ENCODE measurements at places on chromosomes 11 and 22.
A peak's percentile ranks its signal among the peaks of the same experiment; 100 is the strongest.

DNA sequence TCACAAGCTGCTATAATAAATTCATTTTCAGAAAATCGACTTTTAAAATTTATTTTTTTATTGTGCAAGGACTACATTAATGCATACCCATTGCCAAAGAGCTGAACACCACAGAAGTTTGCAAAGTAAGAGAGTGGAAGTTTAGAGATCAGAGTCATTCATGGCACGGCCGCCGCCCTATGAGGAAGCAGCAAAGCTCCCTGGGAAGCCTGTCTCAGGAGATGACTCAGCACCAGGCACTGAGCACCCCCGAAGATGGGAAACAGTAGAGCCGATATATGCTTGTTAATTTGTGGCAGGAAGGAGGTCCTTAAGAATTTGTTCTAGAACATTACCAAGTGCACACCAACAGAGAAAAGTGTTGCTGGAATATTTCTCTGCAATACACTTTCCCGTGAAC, 693.7 kb downstream of the OPCML start:
- no peak overlapping the region for H3K27ac ChIP-seq
- H3K36me3 ChIP-seq, result no peaks in the 10 kb centered on the region
- DNase-seq, result no peak

- no peak overlapping the region for H3K27ac ChIP-seq
- DNase-seq, result no peak
- peaks cover 14% of the 10 kb centered on the region for H3K27me3 ChIP-seq
- no peaks in the 10 kb centered on the region for H3K4me1 ChIP-seq
- H3K36me3 ChIP-seq, result no peaks in the 10 kb centered on the region
Observed at GRCh38 chr11:126951465-126951864, 49.1 kb downstream of the KIRREL3 start.

DNA sequence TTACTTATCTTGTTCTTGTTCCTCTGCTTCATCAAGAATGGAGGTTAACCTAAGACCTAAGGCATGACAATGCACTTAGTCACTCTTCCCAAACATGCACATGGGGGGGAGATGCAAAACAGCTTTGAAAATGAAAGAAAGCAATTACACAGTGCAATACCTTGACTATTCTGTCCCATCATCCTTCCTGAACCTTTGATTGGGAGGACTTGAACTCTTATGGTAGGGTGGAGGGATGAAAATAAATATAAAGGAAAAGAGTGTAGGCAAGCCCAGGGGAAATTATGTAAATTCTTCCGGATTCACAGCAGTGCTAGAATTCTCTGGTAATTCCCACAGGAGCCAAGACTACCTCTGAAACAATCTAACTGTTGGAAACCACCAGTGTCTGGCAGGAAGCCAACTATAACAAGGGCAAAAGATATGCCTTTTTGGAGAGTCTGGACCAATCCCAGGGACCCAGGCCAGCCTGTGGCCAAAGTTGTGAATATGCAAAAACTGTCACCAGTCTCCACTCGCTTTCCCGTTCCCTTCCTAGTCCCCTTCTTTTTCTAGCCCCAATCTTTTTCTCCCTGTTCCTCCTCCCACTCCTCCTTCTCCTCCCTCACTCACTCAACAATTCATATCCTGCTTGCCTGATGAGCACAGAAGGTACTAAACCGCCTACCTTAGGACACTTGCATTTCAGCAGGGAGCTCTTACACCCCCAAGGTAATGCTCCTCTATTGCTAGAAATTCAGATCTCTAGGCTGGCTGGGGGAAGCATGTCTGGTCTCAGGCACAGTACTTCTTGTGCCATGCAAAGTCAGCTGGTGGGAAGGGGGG, 2.5 kb upstream of the RCN1 start:
- peaks cover 8% of the 10 kb centered on the region for H3K27me3 ChIP-seq
- H3K27ac ChIP-seq, result no peak overlapping the region
- DNase-seq, result no peak

GRCh38 chr22:39039306-39040126, 1.1 kb upstream of the APOBEC3F start:
- no peak for DNase-seq
- no peaks in the 10 kb centered on the region for H3K27me3 ChIP-seq
- H3K4me1 ChIP-seq, result peaks cover 28% of the 10 kb centered on the region
- H3K4me3 ChIP-seq, result peak overlapping the region; percentile 87
- H3K27ac ChIP-seq, result peak overlapping the region; percentile 94
- peaks cover 29% of the 10 kb centered on the region for H3K36me3 ChIP-seq

DNA sequence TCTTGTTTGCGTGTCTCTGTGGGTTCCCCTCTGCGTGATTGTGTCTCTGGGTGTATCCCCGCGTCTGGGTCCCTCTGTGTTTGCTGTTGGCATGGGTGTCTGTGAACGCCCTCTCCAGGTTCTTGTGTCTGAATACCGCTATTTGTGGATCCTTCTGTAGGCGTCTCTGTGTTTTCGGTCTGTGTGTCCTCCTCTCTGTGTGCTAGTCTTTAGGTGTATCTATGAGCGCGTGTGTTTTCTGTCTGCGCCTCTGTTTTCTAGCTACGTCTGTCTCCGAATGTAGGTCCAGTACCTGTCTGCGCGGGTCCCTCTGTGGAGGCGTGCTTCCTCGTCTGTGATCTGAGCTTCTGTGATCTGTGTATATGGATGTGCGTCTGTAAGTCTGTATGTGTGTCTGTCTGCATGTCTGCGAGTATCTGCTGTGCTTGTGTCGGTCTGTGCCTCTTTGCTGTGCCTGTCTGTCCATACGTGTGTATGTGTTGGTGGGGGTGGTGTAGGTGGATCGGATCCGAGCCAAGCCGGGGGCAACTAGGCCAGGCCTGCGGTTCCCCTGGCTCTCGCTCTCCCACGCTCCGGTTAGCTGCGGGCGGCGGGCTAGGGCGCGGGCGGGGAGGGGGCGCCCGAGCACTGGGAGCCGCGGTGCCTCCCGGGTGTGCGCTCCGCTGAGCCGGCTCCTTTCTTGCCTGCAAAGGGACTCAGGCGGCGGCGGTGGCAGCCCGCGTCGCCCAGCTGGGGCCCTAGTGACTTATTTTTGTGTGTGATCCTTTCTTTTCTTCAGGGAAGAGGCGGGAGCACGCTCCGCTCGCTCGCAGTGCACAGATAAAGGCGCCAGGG, 105.3 kb upstream of the E2F8 start:
- no peak for DNase-seq
- no peak overlapping the region for H3K27ac ChIP-seq
- H3K36me3 ChIP-seq, result no peaks in the 10 kb centered on the region
- H3K4me3 ChIP-seq, result peak overlapping the region; percentile 46
- H3K27me3 ChIP-seq, result peaks cover 85% of the 10 kb centered on the region

GRCh38 chr11:15194671-15195415, 80.1 kb downstream of the INSC start:
- H3K4me1 ChIP-seq, result no peaks in the 10 kb centered on the region
- H3K4me3 ChIP-seq, result no peak overlapping the region
- no peak overlapping the region for H3K27ac ChIP-seq
- peaks cover 12% of the 10 kb centered on the region for H3K27me3 ChIP-seq
- no peaks in the 10 kb centered on the region for H3K36me3 ChIP-seq
- no peak for DNase-seq

GRCh38 chr11:11444804-11445131, 91.7 kb upstream of the CSNK2A3 start:
- H3K4me3 ChIP-seq, result no peak overlapping the region
- peaks cover 35% of the 10 kb centered on the region for H3K27me3 ChIP-seq
- no peak overlapping the region for H3K27ac ChIP-seq
- DNase-seq, result no peak

GRCh38 chr22:38871360-38872171, 450 bp downstream of the CBX6 start:
- peak overlapping the region; percentile 96 for H3K27ac ChIP-seq
- peaks cover 27% of the 10 kb centered on the region for H3K36me3 ChIP-seq
- H3K4me1 ChIP-seq, result peaks cover 57% of the 10 kb centered on the region
- H3K27me3 ChIP-seq, result no peaks in the 10 kb centered on the region
- no peak for DNase-seq
- H3K4me3 ChIP-seq, result peak overlapping the region; percentile 94

GRCh38 chr11:6351782-6352382, 31.6 kb upstream of the CAVIN3 start:
- peaks cover 6% of the 10 kb centered on the region for H3K4me1 ChIP-seq
- no peaks in the 10 kb centered on the region for H3K36me3 ChIP-seq
- no peak overlapping the region for H3K4me3 ChIP-seq
- H3K27ac ChIP-seq, result no peak overlapping the region
- no peaks in the 10 kb centered on the region for H3K27me3 ChIP-seq

- no peaks in the 10 kb centered on the region for H3K4me1 ChIP-seq
- H3K36me3 ChIP-seq, result no peaks in the 10 kb centered on the region
- no peak overlapping the region for H3K27ac ChIP-seq
- DNase-seq, result no peak
- H3K4me3 ChIP-seq, result no peak overlapping the region
Observed at GRCh38 chr11:35290876-35291275, 128.5 kb downstream of the SLC1A2 start.

DNA sequence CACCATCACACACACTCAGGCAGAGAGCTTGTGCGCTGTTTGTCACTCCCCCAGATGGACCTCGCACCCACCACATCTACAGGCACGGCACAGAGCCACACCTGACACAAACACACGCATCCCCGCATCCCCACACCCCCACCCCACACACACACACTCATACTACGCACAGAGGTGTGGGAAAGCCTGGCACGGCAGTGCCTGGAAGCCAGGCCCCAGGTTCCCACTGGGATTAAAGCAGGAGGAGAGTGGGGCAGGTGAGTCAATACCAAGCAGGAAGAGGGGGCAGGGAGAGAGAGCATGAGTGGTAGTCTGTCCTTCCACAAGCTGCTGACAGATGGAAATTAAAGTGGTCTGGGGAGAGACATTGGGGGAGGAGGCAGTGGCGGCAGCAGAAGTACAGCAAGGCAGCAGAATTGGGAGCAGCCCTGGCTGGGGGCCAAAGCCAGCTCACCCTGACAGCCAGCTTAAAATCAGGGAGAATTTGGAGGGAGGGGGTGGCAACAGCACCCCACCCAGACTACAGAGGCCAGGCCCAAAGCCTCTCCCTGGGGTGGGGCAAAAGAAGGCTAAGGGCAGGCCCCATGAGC, 20.7 kb downstream of the TNKS1BP1 start:
- H3K4me3 ChIP-seq, result no peak overlapping the region
- peaks cover 8% of the 10 kb centered on the region for H3K36me3 ChIP-seq
- DNase-seq, result no peak
- peaks cover 6% of the 10 kb centered on the region for H3K4me1 ChIP-seq

DNA sequence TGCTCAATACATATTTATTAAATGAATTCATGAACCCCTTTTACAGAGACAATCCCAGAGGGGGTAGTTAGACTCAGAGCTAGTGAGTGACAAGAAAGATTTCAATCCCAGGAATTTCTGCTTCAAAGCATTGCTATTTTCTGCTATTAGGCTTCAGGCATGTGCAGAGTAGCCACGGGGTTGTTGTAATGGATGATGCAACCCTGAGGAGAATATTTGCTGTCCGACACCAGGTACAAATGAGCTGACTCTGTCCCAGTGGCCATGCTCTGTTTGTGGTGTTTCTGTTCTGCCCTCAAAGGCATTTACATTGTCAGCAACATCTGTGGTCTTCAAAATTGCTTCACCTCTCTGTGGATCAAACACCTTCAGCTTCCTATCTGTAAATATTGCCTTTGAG, 102.6 kb downstream of the CSNK2A3 start:
- peaks cover 3% of the 10 kb centered on the region for H3K36me3 ChIP-seq
- no peaks in the 10 kb centered on the region for H3K4me1 ChIP-seq
- H3K27me3 ChIP-seq, result peaks cover 36% of the 10 kb centered on the region
- DNase-seq, result no peak
- no peak overlapping the region for H3K27ac ChIP-seq

GRCh38 chr11:118305726-118306125, 1.2 kb downstream of the CD3E start:
- peak; percentile 50 for DNase-seq
- H3K27ac ChIP-seq, result peak overlapping the region; percentile 99
- no peaks in the 10 kb centered on the region for H3K27me3 ChIP-seq

GRCh38 chr11:37320921-37321320, 722.9 kb upstream of the RAG2 start:
- H3K4me3 ChIP-seq, result no peak overlapping the region
- no peak overlapping the region for H3K27ac ChIP-seq
- no peaks in the 10 kb centered on the region for H3K36me3 ChIP-seq

DNA sequence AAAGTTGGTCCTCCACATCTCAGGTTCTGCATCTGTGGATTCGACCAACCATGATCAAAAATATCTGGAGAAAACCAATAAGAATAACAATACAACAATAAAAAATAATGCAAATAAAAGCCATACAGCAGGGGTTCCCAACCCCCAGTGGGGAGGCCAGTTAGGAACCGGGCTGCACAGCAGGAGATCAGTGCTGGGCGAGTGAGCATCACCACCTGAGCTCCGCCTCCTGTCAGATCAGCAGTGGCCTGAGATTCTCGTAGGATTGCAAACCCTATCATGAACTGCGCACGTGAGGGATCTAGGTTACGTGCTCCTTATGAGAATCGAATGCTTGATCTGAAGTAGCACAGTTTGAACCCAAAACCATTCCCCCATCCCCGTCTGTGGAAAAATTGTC, 25.4 kb upstream of the MYO18B start:
- H3K4me3 ChIP-seq, result no peak overlapping the region
- DNase-seq, result no peak
- H3K27ac ChIP-seq, result no peak overlapping the region
- H3K36me3 ChIP-seq, result peaks cover 2% of the 10 kb centered on the region

DNA sequence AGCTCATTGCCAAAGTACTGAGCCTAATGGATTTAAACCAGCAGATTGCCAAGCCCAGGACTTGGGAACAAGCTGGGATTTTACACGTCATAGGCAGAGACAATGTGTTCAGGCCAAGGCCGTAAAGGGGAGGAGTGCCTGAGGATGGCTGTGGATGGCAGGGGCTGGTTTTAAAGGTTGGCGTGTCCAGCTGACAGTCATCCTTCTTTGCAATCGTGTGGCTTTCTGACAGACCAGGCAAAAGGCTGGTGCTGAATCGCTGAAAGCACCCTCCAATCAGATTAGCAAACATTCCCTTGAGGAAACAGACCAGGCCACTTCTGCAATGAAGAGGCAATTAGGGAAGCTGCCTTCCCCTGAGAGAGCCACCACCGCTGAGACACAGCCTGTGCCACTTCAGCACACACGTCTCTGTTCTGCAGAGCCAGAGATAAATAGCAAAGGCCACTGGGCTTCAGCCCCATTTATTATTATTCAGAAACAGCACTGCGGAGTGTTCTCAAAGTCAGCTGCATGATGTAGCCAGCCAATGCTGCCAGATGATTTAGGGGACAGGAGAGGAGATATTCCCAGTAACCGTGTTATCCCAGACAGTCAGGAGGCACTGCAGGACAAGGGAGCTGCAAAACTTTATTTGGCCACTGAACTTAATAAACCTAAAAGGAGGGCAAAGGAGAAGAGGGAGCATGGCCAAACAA, 54.2 kb upstream of the CSNK2A3 start:
- H3K4me3 ChIP-seq, result no peak overlapping the region
- no peak for DNase-seq
- no peak overlapping the region for H3K27ac ChIP-seq

DNA sequence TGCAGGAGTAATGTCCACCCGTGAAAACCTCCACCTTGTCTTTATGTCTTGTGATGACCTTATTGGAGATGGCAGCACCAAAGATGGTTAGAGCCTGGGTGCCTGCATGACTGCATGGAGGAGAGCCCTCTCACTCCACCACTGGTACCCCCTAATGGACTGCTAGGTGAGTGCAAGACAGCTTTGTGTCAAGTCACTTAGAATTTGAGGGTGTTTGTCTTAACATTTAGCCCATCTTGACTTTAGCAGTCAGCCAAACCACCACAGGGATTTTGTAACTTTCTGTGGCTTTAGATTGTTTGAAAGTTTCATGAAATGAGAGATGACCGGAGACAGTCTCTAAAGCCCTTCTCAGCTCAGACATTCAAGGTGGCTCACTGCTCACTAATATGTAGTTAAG, 232.9 kb upstream of the NCAM1 start:
- H3K27me3 ChIP-seq, result peaks cover 41% of the 10 kb centered on the region
- H3K27ac ChIP-seq, result no peak overlapping the region
- DNase-seq, result no peak
